ENCODE measurements at places on chromosomes 3 and 15.
A peak's percentile ranks its signal among the peaks of the same experiment; 100 is the strongest.

DNA sequence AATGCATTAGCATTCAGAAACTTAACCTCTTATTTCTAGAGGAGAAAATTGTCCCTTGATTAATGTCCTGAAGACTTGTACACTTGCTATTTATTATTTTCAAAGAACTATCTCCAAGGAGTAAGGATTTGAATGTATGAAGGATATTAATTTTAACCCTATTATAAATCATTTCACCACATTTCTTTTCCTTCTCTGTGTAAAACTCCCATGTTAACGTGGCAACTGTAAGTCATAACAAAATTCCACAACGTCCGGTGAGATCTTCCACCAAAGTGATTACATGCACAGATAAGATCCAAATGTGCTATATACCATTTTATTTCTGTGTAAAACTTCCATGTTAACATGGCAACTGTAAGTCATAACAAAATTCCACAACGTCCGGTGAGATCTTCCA is 229.1 kb upstream of the ARHGEF26 start:
- DNase-seq = no peak

- DNase-seq = no peak
Measured at GRCh38 chr3:141278196-141279076, 46.8 kb downstream of the PXYLP1 start.

DNA sequence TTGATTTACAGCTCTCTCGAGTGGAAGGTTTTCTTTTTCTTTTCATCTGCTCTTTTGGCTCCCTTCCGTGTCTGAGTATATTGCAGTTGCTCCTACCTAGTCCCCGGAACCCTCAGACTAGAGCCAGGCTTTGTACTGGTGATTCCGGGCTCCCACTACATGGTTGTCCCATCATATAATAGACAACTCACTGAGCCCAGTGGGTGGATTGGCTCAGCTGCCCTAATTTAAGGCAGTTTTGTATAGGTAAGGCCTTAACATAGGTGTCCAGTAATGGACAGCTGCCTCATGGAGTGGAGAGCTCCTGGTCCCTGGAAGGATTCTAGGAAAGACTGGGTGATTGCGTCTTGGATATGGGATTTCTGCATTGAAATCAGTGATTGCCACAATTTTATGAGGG is 58.0 kb downstream of the KY start:
- DNase-seq = no peak

GRCh38 chr15:72948662-72949061 is 103.6 kb upstream of the NEO1 start:
- DNase-seq = no peak

DNA sequence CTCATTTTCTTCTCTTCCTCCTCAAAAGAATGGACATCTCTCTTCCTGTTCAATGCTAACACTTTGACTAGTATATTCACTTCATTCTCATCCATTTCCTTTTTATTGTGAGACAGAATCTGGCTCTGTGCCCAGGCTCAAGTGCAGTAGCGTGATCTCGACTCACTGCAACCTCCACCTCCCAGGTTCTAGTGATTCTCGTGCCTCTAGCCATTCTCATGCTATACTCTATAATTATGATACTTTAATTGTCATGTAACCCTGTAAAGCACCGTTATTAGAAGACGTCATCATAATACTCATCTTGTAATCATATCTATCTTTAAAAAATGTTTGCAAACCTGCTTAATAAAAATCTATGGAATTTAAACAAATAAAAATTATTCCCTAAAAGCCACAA is 107.0 kb downstream of the SHOX2 start:
- DNase-seq = no peak

DNA sequence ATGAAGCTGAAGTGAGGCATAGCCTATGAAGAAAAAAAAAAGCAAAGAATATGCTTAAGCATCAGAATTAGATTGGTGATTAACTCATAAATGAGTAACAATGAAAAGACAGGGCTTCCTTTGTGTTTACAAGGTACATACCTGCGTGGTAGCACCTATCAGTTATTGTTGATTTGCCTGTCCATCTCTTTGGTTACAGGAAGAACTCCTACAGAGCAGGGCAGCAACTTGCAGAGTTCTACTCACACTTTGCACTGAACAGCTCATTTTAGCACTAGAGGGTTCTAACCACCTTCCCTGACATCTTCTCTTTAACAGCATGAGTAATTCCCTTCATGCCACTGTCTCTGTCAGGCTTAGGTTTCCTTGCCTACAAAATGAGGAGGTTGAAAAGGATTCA is 166.0 kb downstream of the DPH6 start:
- no peak for DNase-seq

GRCh38 chr15:69275074-69275670 is 23.5 kb upstream of the PAQR5 start:
- no peak for DNase-seq

DNA sequence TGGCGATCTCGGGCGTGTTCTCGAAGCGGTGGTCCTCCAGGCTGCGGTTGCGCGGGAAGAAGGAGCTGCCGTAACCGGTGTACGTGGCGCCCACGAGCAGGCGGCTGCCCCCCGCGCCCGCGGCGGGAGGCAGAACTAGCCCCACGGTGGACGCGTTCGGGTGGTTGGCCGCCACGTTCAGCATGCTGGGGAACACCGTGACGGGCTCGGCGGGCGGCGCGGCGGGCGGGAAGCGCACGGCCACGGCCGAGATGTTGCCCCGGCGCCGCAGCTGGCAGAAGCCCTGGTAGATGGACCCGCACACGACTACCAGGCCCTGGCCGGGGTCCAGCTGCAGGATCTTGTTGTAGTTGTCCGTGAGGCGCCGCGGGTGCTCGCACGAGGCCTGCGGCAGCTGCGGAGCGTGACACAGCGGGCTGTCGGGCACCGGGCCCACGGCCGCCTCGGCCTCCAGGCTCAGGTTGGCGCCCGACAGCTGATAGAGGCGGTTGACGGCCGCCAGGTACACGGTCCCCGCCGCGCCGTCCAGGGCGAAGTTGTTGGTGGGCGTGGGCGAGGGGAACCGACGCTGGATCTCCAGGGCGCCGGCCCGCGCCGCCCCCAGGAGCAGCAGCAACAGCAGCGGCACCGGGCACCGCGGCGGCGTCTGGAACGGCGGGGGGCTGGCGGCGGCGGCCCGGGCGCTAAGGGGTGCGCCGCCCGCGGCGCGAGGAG is 397 bp downstream of the PLXND1 start:
- DNase-seq = peak; percentile 6

DNA sequence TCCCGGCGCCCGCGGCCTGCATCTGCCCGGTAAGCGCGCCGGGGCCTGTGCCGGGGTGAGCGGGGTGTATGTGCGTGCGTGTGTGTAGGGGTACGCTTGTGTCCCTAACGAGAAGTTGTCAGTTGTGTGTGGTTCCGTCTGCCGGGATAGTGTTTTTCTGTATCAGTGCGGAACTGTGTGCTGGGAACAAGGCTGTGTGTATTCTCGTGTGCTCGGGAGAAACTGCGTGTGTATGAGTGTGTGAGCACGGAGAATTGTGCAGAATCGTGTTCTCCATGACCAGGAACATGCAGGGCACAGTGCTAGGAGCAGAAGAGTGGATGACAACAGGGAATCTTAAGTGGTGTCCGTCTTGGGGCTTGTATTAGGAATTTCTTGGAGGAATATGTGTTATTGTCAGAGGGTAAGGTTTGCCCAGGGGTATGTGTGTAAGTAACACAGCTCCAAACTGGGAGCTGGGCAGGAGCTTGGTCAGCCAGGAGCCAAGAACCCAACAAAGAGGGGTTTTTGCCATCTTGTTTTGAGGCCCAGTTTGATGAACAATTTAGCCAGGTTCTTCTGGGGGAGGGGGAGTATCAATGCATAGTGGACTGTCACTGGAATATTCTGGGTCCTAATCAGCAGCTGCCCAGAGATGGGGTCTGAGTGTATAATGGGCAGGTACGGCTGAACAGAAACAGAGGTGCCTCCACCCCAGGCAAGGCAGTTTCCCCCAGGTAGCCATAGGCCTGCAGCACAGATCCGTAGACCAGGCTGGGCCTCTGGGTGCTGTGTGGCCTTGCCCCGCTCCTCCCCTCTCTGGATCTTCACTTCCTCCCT is 2.1 kb downstream of the ISL2 start:
- DNase-seq = no peak

DNA sequence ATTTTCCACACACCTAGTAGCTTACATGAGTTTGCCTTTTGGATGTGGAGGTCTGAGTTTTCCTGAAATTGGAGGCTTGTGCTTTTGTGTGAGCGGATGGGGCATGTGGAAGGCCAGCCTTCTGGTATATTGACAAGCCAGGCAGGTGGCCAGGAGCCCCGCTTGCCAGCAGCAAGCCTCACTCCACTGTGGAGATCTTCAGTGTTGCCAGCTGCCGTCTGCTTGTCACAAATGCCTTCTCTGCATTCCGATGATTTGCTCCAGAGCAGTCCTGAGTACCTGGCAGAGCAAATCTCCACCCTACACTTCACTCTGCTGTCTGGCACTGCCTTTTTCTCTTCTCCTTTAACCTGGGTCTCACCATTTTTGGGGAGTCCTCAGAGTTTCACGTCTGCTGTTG is 29.1 kb upstream of the CHST2 start:
- no peak for DNase-seq

DNA sequence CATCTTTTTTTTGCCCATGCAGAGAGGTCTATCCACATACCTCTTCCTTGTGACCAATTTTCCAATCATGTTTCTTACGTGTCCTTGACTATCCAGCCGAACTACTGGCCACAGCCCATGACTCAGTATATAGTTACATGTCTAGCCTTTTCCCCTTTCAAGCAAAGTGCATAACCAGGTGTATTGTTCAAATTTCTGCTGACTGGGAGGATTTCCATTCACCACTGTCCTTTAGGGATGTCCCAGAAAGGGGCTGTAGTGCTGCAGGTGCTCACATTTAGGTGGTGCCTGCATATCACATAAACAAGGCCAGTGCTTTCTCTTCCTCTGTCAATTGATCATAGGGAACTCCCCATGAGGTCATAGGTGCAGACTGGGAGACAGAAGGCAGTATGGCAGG is 69.4 kb upstream of the ALDH1A3 start:
- DNase-seq = no peak

DNA sequence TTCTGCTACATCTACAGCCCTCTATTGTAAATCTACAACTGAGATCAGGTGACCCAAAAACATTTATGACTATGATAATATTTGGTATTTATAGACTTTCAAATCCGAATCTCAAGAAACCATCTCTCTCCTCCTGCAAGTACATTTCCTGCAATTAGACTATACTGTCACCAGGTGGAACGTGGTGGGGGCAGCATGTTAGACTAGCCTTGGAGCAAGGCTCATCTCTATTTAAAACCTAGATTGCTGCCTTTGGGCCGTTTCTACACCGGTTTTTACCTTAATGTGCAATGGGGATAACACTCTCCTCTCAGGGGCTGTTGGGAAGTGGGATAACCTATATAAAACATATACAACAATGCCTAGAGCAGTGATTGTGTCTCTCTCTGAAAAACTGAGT is 3.8 kb upstream of the KATNBL1 start:
- no peak for DNase-seq

DNA sequence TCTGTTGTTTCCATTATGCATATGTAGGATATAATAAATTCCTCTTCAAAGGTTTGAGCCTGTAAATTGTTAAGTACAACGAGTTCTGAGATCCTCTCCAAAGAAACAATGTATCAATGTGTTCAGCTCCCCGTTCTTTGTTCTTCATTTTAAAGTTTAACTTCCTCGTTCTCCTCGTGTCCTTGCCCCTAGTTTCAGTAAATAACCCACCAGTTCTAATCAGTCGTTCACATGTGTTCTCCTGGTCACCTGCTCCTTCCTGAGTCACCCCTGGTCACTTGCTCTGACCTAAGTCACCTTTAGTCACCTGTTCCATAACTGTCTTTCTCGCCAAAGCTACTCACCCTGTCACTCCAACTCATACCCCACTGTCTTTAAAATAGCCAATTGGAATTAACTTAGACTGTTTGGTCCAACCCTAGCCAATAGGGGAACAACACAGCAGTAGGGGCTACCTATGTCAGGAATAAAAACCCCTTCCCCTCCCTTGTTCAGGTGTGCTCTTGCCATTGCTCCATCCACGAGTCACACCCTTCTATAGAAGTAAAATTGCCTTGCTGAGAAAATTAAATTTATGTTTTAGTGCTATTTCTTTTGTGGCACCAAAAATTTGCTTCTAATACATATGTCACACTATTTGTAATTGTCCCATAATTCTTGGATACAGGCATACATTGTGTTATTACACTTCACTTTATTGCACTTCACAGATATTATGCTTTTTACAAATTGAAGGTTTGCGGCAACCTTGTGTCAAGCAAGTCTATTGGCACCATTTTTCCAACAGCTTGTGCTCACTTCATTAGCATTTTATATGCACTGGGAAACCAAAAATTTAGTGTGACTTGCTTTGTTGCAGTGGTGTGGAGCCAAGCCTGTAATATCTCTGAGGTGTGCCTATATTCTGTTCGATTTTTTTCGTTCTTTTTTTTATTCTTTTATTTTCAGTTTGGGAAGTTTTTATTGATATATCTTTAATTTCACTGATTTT is 15.3 kb upstream of the MCF2L2 start:
- no peak for DNase-seq

GRCh38 chr3:23365066-23365465 is 161.9 kb downstream of the UBE2E2 start:
- no peak for DNase-seq

DNA sequence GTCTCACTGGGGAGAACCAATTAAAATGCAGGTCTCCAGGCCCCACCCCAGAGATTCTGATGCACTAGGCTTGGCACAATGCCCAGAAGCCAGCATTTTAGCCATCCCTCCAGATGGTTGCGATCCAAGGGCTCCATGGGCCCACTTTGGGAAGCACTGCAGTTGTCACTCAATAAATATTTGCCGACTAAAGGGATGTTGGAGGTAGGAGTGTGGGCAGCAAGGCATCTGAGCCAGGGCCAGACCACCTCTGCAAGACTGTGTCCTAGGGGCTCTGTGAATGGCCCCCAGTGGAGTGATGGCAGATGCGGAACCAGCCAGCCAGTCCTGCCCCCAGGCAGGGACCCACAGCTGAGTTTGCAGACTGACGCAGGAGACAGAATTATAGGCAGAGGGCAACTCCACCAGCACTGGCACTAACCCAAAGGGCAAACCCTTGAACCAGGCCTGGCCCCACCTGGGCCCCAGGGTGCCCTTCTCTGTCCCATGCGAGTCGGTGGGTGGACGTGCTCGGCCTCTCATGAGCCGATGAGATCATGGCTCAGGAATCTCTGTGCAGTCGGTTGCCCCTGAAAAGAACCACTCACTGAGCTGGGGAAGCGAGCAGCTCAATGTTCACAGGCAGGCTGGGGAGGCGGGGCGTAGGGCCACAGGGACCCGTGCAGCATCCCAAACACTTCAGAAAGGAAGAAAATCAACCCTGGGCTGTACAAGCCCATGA is 49.7 kb downstream of the SEMA5B start:
- no peak for DNase-seq
